Stimulated activated CD4-positive, alpha-beta T cell treated with anti-CD3 and anti-CD28 coated beads, Interleukin-2, amount 100 ng/mL, for 24 hours (primary cell): ENCODE measurements at places on chromosomes 7 and 10.

DNA sequence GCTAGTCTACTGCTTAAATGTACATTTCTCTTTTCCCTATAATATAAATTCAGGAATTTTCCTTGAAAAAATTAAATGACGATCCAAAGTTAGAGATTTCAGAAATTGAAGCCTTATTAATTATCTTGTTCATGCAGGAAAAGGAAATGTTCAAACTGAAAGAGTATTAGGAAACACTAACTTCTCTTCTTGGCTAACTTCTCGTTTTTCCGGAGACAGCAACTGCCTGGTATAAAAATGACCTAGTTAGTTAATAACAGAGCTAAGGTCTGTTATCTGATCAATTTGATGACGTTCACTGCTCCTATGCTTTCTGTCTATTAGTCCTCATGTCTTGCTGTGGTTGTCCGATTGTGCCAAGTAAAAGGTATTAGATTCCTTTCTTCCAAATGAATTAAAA, 212.5 kb downstream of the DGKB start:
- DNase-seq, result no peak

DNA sequence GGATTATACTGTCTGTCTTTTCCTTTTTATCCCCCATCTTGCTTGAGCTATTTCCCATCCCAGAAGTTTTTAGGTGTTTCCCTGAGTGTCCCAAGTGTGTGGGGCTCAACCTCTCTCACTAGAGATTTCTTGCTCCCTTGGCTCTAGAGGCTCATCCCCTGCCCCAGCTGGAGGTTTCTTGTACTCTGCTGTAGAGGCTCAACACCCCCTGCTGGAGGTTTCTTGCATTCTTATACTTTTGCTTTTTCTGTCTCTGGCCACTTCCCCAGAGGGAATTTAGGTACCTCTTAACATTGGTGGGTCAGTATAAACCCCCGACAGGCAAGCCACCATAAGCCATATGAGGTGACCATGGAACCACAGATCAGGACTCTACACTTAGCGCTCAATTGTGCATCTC, 114.2 kb upstream of the FAM3C start:
- DNase-seq, result peak; percentile 22

DNA sequence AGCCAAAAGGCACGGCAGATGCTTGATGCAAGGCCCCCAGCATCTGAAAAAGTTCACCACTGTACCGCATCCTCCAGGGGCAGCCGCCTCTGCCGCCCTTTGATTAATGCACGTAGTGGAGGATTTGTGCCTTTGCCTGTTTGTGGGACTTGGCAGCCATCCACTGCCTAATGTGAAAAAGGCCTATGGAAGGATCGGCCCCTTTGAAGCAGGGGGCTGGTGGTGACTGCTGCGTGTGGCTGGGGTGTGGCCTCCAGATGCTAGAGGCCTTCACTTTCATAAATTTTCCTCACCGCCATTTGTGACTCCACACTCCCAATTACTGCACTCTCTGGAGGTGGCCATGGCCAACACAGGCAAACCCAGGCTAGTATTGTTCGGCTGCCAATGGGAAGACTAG, 226.0 kb downstream of the BMPER start:
- no peak for DNase-seq

DNA sequence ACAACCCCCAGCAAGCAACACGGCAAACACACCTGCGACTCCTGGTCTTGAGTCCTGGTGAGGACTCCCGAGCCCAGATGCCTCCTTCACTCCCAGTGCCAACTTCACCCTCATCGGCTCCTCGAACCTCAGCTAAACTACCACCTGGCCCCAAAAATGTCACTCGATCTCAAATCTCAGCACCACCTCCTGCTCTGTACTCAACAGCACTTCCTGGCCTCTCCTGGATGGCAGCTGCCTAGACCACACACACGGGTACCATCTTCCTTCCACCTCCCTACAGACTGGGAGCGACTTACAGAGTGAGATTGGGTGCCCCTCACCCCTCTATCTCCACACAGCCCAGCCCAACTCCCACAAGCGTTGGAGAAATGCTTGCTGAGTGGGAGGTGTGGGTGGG, 123.9 kb upstream of the MGMT start:
- no peak for DNase-seq

GRCh38 chr7:1330801-1331425, 98.2 kb downstream of the UNCX start:
- no peak for DNase-seq

DNA sequence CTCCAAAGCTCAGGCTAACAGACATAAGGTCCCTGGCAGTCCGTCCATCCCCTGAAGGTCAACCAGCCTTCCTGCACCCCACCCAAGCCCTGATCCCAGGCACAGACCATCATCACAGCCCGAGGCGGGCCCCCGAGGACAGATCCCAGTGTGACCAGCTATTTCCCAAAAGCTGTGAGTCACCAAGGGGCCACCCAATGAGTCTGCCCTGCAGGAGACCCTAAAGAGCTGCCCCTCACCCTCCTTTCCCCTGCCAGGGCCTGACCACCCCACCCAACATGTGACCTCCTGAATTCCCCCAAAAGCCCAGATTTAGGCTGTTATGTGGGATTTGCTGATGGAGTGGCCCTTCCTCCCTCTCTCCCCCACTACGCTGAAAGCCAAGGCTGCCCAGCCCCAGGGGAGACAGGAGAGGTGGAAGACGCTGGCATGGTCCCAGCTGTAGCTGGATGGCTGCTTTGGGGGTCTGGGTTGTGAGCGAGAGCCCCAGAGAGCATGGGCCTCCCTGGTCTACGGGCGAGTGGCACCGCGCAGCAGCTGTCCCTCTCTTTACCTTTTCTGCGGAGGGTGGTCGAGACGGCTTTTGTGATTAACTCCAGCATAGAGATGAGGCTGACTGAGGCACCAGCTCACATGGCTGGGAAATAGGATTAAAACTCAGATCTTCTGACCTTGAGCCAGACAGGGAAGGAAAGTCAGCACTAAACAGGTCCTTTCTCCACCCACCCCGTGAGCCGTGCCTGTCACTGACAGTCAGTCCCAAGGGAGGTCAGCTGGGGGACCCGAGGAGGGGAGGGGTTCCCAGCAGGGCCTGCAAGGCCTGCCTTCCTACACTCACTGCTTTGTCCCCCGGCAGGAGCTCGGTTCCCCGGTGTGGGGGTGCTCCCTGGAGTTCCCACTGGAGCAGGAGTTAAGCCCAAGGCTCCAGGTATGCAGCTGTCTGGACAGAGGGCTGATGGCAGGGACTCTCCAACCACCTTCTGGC, 16.7 kb downstream of the ELN start:
- no peak for DNase-seq

DNA sequence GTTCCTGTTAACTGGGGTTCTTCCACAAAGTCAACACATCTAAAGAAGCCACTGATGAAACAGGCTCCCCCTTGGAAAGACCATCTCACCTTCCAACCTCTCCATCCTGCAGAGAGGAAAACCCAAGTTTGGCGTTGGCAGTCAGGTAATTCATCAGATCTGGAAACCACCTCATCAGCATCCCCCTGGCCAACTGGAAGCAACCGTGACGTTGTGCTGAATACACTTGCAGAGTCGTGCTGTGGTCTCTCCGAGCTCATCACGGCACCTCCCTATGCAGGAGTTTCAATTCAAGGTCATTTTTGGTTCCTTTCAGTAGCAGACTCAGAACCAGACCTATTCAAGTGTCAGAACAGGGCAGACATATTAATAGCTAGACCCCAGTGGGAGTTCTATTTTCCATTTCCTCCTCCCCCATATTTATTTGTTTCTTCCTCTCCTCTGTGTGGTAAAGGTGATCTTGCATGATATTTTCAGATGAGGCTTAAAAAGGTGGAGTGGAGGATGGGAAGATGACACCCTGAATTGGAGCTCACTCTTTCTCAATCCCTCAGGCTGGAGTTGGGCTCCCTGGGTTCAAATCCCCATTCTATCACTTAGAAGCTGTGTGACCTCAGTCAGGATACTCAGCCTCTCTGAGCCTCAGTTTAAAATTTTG, 149.1 kb upstream of the ADO start:
- DNase-seq, result no peak

DNA sequence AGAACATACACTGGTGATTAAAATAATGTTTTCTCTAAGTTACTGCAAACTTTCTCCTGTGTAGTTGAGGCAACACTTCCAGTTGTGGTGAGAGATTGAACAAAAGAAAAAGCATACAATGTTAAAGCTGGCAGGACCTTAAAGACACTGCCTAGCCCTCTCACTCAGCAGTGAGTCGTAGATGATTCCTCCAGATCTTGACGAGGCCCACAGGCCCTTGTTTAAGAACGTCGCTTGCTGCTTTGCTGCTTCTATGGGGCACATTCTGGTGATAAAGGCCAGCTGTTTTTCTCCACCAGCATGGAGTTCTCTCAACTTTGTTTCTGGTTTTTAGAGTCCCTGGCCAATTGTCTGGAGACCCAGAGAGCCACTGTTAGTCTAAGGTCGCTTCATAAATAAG, 2.8 kb upstream of the DENND11 start:
- no peak for DNase-seq

GRCh38 chr7:94314413-94315410, 80.0 kb upstream of the COL1A2 start:
- DNase-seq, result no peak

DNA sequence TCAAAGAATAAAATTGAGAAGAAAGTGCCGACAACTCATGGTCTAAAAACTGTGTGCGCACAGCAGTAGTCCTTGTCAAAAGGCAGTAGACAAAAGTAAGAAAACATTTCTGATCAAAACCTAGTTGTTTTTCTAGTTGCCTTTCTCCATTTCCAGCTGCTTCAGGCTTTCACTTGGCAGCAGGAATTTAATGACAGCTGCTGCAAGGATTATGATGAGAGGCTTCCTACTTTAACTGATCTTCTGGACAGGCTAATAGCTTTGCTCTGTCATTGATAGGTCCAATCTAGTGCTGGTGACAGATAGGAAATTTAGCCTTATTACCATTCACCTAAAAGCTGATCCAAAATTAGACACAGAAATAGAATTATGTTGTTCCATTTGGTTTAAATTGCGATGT, 110.7 kb upstream of the SEMA3C start:
- no peak for DNase-seq

GRCh38 chr7:1446620-1447032, 12.6 kb downstream of the MICALL2 start:
- no peak for DNase-seq

GRCh38 chr10:3895045-3895631, 110.1 kb upstream of the KLF6 start:
- no peak for DNase-seq

DNA sequence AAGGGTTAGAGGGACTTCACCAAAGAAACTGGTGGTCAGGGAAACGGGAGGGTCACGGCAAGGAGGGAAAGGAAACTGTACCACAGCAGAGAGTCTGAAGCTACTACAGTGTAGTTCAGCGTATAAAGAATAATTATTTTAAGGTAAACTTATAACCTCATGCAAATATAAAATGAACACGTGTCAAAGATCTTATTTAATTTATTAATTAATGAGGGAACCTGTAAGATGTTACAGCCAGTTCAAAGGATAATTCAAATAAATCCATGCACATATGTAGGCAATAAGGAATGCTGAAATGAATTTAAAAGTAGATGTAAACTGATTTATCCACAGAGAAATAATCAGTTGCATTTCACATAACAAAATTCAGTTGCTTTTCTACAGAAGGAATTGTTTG, 49.4 kb upstream of the ATRNL1 start:
- DNase-seq, result no peak

DNA sequence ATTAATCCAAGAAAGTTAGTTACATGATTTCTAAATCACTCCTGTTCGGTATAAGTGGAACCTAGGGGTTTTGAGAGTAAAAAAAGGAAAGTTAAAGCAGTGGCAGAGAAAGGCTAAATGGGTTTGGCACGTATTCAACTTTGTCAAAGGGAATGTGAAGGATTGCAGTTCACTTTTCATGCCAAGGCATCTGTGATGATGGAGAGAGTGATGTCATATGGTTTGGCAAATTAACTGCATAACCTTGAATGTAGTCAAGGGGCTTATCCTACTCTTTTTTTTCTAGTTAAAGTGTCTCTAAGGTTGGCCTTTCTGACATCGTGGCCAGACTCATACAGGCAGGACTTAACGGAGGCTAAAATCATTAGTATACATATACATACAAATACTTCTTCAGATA, 277.8 kb downstream of the EXOC4 start:
- no peak for DNase-seq

GRCh38 chr10:25130906-25131305, 43.9 kb upstream of the GPR158 start:
- DNase-seq, result no peak

DNA sequence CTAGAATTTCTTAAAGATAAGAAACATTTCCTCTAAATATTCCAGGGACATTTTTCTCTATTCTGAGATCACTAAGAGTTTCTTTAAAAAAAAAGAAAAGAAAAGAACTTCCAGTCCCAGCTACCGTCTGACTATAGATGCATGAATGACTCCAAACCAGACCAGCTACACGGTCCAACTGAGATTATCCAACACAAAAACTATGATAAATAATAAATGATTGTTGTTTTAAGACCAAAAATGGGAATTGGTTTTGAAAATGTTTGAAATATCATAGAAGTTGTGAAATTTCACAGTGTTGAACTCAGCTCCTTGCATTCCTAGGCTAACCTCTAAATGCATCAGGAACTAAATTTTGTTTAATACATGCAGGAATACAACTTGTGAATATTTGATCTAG, 1619.6 kb upstream of the LRRTM3 start:
- DNase-seq, result no peak

GRCh38 chr10:44512431-44513022, 127.6 kb upstream of the CXCL12 start:
- no peak for DNase-seq

GRCh38 chr7:35802102-35802466, 1.2 kb downstream of the SEPTIN7 start:
- no peak for DNase-seq

- no peak for DNase-seq
Measured at GRCh38 chr10:77921395-77921794, 5.2 kb downstream of the DLG5 start.

DNA sequence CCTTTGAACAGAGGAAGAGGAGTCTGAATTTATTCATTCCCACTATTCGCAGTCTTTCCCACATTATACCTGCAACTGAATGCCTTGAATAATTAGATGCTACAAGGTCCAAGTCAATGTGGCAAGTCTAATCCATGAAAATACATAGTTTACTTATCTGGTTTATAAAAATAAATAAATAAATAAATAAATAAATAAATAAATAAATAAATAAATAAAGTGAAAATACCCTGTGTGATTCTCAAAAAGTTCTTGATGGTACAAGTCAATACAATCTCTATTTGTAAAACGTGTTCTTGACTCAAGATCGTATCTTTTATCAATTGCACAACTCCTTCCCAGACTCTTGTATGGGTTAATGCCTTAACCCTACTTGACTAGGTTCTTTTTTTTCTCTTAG, 417.7 kb downstream of the ZWINT start:
- no peak for DNase-seq

- DNase-seq, result no peak
Measured at GRCh38 chr7:103073989-103074518, 542 bp downstream of the FBXL13 start.

- no peak for DNase-seq
Measured at GRCh38 chr7:7077945-7078344, 104.4 kb upstream of the C1GALT1 start.

DNA sequence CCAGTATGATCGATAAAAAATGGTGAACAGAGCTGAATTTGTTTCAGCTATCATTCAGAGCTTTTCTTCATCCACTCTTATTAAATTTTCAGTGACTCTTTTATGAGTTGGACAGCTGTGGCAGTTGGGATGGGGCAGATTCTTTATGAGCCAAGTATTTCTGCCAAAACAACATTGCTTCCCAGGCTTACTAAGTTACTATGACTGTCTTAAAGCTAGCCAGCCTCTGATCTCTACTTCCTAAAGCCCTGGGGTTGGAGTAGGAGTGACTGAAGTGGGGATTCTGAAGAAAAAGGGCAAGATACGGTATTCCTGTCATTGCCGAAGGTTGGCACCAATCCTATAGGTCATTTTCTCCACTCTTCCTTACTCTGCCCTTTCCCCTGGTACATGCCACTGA, 12.7 kb downstream of the RPP30 start:
- DNase-seq, result no peak
